ENCODE measurements at places on chromosomes 2 and 18.

GRCh38 chr2:43215673-43216255 lies 10.6 kb downstream of the ZFP36L2 start:
- DNase-seq, result no peak

DNA sequence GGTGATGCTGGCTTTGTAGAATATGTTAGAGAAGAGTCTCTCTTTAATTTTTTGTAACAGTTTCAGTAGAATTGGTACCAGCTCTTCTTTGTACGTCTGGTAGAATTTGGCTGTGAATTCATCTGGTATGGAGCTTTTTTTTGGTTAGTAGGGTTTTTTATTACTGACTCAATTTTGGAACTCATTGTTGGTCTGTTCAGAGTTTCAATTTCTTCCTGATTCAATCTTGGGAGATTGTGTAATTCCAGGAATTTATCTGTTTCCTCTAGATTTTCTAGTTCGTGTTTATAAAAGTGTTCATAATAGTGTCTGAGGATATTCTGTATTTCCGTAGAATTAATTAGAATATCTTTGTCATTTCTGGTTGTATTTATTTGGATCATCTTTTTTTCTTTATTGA lies 943.5 kb downstream of the TRIB2 start:
- DNase-seq, result no peak

GRCh38 chr2:73990531-73990930 lies 5.8 kb downstream of the TET3 start:
- DNase-seq, result no peak

DNA sequence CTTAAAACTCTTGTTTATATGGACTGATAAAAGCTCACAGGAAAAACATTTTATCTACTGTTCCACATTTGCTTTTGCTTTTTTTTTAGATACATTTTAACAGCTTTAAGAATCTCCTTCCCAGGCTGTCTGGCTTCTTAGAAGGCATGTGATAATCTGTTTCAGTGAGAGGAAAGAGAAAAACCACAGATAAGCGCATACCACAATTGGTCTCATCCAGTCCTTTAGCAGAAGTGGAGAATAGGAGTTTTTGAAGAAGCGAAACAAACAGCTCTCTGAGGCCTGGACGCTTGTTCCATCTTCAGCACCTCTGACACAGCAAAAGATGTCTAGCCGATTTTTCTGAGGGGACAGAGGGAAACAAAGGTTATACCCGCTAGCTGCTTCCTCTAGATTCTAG lies 37.6 kb downstream of the RMC1 start:
- no peak for DNase-seq

- no peak for DNase-seq
Measured at GRCh38 chr2:209253544-209253943, 170.3 kb upstream of the MAP2 start.

- DNase-seq, result no peak
Measured at GRCh38 chr18:49677762-49678413, 116.0 kb downstream of the LIPG start.

DNA sequence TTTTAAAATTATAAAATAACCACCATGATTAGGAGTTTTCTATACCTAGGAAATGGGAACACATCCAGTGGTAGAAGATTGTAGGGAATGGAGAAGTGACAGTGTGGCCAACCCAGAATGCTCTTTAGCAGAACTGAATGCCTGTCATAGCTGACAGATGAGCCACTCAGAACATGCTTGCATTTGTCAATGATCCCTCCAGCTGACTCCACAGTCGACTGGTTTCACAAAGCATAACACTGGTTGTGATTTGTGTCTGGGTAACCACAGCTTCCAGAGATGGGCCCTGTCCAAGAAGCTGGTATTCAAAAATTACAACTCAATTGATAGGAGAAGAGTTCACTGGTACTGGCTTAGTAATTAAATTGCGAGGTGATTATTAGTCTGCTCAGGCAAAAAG lies 9.0 kb upstream of the CTIF start:
- no peak for DNase-seq

DNA sequence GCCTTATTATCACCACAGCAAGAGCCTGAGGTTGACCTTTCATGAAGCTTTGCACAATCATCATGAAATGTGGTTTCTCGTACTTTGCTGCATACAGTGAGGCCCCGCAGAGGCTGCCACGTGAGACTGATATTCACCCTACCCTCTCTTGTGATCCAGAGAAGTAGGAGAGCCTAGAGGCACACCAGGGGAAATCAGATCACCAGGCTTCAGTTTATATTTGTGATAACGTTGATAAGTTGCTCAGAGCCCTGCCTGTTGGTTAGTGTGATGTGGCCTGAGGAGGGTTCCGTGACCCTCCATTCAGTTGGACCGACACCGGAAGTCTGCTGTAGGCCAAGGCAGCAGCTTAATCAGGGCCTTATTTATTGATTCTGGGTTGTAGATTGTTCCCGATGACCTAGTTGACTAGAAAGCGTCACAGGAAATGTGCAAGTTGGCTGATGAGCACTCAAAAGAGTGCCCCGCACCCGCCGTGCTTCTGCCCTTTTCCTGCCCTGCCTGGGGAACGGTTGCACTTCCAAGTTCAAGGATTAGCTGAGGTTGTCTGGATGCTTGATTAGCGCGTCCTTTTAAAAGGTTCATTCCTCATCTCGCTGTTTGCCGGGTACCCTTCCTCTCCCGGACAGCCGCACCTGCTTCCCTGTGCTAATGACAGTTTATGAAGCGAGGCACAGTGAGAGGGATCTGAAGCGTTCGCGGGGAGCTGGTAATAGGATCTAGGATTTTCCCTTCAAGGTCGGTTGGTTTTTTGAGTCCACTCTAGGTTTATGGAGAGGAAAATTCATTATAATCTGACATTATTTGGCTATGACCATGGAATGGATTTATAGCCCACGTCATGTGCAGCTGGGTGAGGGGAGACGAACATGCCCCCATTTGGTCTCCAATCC lies 146.4 kb downstream of the SH3RF3 start:
- DNase-seq, result no peak

DNA sequence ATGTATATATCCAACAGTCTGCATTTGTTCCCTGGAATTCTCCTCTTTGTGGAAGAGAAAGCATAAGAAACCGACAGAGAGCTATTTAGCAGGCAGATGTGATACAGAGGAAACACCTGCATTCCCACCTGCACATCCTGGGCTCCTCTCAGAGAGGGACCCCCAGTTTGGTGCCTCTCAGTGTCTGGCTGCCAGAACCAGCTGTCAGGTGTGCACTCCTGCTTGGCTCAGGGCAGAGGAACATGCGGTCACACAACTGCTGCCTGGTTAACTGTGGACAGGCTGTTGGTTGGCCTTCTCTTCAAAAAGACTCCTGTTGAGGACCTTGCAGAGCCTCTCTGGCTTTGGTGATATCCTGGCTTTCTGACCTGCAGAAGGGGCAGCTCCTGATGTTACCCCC lies 54.6 kb downstream of the ITGB6 start:
- no peak for DNase-seq

DNA sequence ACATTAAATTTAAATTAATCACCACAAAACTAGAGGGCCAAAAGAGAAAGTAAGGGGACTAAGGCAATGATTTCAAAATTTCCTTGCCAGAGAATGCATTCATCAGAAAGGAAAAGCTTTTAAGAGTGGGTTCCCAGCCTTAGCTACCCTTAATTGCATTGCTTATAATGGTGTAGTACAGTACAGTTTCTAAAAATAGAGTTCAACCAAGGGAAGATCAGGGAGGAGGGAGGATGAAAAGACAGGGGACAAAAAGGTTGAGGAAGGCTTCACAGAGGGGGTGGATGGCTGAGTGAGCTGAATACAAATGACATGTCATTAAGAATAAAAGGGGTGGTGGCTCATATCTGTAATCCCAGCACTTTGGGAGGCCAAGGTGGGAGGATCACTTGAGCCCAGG lies 119.9 kb downstream of the RBMS1 start:
- no peak for DNase-seq

DNA sequence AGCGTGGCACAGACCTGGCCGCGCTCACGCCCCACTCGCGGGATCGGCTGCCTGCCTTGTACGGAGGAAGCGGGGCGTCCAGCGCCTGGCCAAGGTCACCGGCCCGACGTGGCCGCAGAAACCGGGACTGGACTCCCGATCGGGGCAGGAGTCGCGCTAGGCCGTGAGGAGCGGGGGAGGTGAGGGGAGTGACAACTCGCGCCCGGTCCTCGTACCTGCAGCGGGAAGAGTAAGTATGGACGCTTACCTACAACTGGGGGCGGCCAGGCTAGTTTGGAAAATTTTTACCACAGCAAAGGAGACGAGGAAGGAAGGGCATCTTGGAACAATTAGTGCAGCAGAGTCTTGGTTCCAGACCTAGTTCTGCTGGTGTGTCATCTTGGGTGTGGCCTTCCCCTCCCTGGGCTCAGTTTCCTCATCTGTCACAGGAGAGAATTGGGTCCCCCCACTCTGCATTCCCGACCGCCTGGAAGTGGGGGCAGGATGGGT lies 693 bp downstream of the UBE2F start:
- no peak for DNase-seq

- no peak for DNase-seq
Measured at GRCh38 chr2:235850289-235850688, 317.9 kb downstream of the GBX2 start.

DNA sequence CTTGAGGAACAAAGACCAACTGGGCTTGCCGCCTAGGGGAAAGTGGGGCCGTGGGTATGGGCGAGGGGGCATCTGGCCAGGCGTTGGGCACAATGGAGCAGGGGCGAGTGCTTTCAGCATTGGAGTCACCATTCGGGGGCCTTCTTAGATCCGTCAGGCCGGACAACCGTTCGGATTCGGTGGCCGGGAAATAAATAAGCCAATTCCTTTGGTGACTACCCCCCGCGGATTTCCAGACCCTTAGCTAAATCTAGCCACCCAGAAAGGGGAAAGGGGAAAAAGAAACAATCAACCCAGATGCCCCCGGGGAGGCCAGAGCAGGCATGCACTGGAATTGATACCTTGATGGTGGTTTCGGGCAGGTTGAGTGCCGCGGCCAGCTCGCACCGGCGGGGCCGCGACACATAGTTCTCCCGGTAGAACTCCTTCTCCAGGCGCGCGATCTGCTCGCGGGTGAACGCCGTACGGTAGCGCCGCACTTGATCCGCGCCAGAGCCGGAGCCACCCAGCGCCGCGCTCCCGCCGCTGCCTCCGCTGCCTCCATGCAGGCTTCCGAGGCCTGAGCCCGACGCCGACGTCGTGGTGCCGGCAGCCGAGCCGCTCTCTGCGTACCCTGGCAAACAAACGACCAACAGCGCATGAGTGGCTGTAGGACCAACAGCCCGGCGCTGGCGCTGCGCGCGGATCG lies 1.8 kb downstream of the EVX2 start:
- DNase-seq, result no peak

DNA sequence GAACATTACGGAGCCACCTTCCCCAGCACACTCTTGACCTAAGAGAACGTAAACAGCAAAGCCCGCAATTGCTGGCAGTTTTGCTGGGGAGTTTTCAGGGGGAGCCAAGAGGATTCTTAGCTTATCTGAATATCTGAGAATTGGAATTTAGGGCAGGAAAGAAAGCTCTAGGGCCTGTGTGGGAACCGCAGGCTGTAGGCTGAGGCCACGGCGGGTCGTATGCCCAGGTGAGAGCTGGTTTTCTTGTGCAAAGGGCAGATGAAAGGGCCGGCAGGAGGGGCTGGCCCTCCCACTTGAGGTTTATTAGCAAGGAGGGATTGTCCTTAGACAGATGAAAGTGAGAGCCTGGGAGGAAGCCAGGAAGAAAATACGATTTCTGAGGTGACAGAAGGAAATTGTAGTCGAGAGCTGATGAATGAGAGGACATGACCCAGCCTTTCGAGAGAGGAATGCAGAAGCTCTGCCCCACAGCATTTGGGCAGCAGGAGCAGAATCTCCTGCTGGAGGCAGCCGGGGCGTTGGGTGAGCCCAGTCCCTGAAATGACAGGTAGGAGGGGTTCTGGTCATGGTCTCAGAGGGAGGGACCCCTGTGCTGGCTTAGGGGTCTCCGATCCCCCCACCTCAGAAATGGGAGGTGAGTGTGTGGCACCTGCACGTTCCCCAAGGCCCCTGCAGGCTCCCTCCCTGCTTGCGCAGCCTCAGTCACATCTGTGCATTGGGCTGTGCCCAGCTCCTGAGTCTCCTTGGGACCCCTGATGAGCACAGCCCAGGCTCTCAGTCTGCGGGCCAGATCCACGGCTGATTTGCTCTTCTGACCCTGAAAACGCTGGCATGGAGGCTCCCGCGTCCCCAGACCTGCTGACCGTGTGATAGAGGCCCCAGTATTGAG lies 61.1 kb downstream of the CABLES1 start:
- DNase-seq, result no peak

GRCh38 chr2:170905864-170906263 lies 23.2 kb upstream of the GORASP2 start:
- DNase-seq, result no peak

DNA sequence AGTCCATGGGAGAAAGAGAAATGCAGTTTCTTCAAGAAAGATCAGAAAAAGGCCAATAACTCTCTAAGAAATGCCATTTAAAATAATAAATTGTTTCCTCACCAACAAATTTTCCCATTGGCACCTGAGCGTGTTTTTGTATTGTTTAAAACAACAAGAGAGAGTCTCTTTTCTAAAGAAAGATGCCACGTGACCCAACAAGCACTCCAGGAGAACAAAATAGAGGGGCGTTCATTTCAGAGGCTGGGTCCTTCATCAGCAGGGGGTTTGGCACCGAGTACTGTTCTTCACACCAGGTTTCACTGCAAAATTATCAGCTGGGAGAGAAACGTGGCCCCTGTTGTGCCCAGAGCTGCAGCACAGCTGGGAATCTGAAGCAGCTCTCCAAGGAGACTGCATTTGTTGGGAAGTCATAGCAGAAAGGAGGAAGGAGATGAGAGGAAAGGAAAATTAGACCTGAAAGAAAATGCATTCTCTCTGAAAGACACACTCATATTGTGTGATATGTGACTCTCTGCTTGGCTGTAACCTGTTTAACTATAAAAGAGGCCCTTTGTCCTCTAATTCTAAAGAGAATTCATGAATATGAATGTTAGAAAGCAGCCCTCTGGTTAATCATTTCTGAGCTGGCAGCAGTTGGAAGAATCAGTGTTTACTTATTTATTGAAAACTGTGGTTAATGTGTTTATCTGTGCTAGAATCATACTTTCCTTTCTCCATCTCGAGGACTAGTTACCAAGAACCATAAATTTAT lies 205.3 kb upstream of the CDH20 start:
- no peak for DNase-seq

DNA sequence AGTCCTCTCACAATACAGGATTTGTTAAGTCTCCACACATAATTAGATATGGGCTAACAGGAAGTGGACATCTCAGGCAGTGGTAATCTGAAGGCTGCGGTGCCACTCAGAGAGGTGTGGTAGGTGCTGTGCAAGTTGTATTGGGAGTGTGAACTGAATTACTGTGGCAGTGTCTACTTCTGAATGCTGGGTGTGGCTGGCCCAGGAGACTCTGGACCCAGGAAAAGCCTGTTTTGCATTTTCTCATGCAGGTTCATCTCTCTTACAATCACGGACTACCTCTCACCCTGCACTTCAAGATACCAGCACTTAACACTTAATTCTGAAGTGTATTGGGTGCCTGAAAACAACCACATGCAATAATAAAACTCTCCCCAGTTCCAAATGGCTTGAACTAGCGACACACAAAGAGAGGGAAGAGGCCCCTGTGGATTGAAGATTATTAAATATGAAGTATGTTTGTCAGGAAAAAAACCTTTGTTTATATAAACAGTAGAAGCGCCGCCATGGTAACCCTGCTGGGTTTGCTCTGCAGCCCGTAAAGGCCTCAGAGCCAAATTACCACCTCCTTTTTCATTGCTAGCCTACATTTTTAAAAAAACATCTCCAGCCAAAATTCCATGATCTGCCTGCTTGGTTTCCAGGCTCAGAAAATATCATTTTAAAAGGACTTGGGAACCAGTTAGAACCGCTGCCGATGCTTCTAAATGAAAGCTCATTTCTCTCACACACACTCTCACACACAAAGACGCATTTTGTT lies 77.5 kb downstream of the GFPT1 start:
- no peak for DNase-seq
